Karpas-422 (cell line): ENCODE measurements at places on chromosomes 4 and X.
A peak's percentile ranks its signal among the peaks of the same experiment; 100 is the strongest.

- H3K27ac ChIP-seq: no peak overlapping the region
- H3K27me3 ChIP-seq: no peaks in the 10 kb centered on the region
- DNase-seq: no peak
- H3K4me1 ChIP-seq: peaks cover 7% of the 10 kb centered on the region
- H3K36me3 ChIP-seq: no peaks in the 10 kb centered on the region
- H3K4me3 ChIP-seq: no peak overlapping the region
Observed at GRCh38 chr4:76830964-76831703, 66.8 kb downstream of the SOWAHB start.

GRCh38 chrX:150594584-150594983 is 26.2 kb downstream of the MTM1 start:
- H3K27ac ChIP-seq: peak overlapping the region; percentile 60
- DNase-seq: no peak
- no peaks in the 10 kb centered on the region for H3K36me3 ChIP-seq
- peaks cover 19% of the 10 kb centered on the region for H3K4me1 ChIP-seq
- H3K4me3 ChIP-seq: no peak overlapping the region

GRCh38 chr4:68358988-68359387 is 9.1 kb upstream of the YTHDC1 start:
- no peaks in the 10 kb centered on the region for H3K4me1 ChIP-seq
- no peaks in the 10 kb centered on the region for H3K36me3 ChIP-seq
- no peak overlapping the region for H3K27ac ChIP-seq
- no peak overlapping the region for H3K4me3 ChIP-seq
- no peaks in the 10 kb centered on the region for H3K27me3 ChIP-seq

GRCh38 chr4:113330200-113330599 is 280.7 kb downstream of the ANK2 start:
- no peak overlapping the region for H3K27ac ChIP-seq
- no peaks in the 10 kb centered on the region for H3K36me3 ChIP-seq
- no peaks in the 10 kb centered on the region for H3K27me3 ChIP-seq
- H3K4me3 ChIP-seq: no peak overlapping the region
- H3K4me1 ChIP-seq: no peaks in the 10 kb centered on the region

DNA sequence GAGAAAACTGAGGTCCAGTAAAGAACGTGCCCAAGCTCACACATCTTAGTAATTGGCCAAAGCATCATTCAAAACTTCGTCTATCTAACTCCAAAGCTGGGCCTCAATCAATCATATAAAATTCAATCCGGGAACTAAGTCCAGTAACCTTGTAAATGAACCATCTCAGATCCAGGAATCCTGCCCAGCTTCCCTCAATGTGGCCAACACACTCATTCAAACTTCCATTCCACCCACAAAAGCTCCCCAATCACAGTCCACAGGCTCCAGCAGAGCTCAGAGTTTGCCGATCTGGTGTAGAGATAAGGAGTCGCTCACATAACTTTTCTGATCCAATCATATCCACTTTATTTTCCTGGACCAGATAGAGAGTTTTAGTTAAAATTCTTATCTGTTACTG is 144.8 kb downstream of the SPATA18 start:
- H3K27ac ChIP-seq: no peak overlapping the region
- DNase-seq: no peak
- no peaks in the 10 kb centered on the region for H3K27me3 ChIP-seq

GRCh38 chr4:132240081-132240480 is 909.0 kb upstream of the PCDH10 start:
- no peaks in the 10 kb centered on the region for H3K4me1 ChIP-seq
- DNase-seq: no peak
- no peaks in the 10 kb centered on the region for H3K27me3 ChIP-seq
- no peaks in the 10 kb centered on the region for H3K36me3 ChIP-seq

- DNase-seq: no peak
- no peak overlapping the region for H3K4me3 ChIP-seq
- no peaks in the 10 kb centered on the region for H3K4me1 ChIP-seq
- no peak overlapping the region for H3K27ac ChIP-seq
Observed at GRCh38 chrX:20217271-20217670, 49.4 kb downstream of the RPS6KA3 start.

- no peak overlapping the region for H3K4me3 ChIP-seq
- H3K36me3 ChIP-seq: no peaks in the 10 kb centered on the region
- H3K27me3 ChIP-seq: no peaks in the 10 kb centered on the region
- DNase-seq: no peak
- no peak overlapping the region for H3K27ac ChIP-seq
- peaks cover 7% of the 10 kb centered on the region for H3K4me1 ChIP-seq
Observed at GRCh38 chrX:129763666-129764065, 16.1 kb upstream of the SASH3 start.

DNA sequence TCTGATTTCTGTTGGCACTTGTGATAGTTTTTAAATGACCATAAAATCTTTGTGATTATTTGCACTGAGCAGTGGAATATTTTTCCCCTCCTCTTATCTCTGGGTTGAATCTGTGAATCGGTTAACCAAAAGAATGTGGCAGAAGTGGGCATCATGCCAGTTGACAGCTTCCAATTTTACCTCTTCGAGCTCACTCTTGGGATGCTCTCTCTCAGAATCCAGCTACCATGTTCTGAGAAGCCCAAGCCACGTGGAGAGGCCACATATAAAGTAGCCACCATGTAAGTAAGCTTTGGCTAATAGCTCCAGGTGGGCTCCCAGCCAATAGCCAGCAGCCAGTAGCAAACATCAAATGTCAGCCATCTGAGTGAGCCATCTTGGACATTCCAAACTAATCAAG is 12.9 kb upstream of the WDR19 start:
- H3K4me3 ChIP-seq: no peak overlapping the region
- peaks cover 52% of the 10 kb centered on the region for H3K4me1 ChIP-seq
- no peaks in the 10 kb centered on the region for H3K27me3 ChIP-seq
- no peaks in the 10 kb centered on the region for H3K36me3 ChIP-seq
- peak overlapping the region; percentile 99 for H3K27ac ChIP-seq

- H3K4me3 ChIP-seq: peak overlapping the region; percentile 79
- H3K4me1 ChIP-seq: peaks cover 28% of the 10 kb centered on the region
- H3K36me3 ChIP-seq: peaks cover 24% of the 10 kb centered on the region; the same call in 1 of the 2 replicates
- DNase-seq: no peak
Observed at GRCh38 chr4:17510582-17510981, 1.3 kb downstream of the QDPR start.
